Muscle of arm (tissue), 14 donors: ENCODE measurements at places on chromosomes 12 and 14.
A peak's percentile ranks its signal among the peaks of the same experiment; 100 is the strongest.

DNA sequence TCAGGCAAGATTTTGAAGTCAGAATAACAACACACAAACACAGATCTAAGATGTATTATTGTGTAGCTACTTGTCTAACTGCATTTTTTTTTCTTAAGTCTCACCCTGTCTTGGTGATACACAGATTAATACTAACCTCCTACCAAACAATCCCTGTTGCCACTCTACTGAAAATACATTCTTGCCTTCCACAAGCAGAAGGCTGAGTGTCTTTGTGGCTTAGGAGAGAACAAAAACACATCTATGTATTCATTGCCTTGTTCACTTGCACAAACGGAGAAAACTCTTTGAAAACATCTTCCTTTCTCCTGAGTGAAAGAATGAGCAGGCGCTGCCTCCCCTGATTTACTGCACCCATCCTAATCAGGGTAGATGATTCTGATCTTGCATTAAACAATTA, 642.2 kb downstream of the DIO2 start:
- no peak for DNase-seq

DNA sequence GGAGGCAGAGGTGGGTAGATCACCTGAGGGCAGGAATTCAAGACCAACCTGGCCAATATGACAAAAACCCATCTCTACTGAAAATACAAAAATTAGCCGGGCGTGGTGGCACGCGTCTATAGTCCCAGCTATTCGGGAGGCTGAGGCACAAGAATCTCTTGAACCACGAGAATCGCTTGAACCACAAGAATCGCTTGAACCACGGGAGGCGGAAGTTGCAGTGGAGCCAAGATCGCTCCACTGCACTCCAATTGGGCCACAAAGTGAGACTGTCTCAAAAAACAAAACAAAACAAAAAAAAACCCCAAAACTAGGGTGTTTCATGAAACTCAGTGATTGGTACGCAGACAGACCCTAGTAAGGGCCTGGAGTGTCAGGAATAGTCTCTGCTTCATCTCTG, 6.4 kb upstream of the ARF6 start:
- DNase-seq, result no peak

DNA sequence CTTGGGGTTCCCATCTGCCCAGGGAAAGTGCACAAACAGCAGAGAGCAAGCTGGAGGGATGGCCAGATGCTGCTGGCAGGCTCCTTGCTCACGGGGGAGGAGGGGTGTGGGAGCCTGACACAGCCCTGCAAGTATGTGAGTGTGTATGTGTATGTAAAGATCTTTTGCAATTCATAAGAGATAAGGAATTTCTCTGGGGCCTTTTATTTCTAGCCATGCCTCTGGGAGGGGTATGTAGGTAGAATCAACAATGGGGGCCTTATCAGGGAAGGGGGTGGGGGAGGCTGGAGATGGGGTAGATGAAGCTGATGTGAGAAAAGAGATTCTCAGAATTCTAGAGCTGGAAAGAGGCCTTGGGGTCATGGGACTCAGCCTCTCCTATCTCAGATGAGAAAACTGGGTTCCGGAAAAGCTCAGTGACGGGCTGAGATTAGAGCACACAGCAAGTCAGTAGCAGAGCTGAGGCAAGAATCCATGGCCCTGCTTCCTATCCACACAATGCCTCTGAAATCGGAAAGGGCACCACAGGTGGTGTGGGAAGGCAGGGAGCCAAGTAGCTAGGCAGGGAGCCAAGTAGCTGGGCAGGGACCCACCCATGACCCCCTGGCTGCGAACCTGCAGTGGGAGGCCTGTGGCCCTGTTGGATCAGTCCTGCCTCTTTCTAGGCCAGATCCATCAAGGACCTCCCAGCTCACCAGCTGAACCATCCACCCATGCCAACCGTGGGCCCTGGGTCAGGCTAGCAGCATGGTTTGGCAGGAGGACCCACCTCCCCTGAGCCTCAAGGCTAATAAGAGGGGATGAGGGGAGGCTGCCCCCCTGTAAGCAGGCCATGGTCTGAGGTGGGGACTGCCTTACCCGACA, 54.7 kb downstream of the PLEKHG3 start:
- peak; percentile 69 for DNase-seq

- peak; percentile 55 for DNase-seq
Observed at GRCh38 chr14:62126879-62127478, 364.8 kb downstream of the SNAPC1 start.

GRCh38 chr14:64711039-64711438, 6.8 kb downstream of the PLEKHG3 start:
- DNase-seq, result no peak

DNA sequence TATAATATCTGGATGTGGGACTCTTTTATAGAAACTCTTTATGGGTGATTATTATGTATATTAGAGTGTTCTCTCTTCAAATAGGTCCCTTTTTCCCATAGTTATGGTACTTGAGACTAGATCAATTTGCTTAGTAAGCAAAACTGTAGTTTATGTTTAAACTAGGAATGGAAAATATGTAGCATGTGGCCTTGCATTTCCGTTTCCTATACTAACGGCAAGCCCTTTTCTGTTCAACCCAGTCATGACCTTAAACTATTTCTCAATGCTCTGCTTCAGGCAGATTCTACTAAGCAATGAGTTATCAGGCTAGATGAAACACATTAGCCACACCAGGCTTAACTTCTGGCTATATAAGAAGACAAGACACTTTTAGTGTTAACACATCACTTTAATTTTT, 84.6 kb downstream of the OTOGL start:
- DNase-seq, result no peak

- no peak for DNase-seq
Observed at GRCh38 chr12:106281056-106281782, 21.3 kb upstream of the TCP11L2 start.
